ENCODE measurements at places on chromosomes 5 and 9.

DNA sequence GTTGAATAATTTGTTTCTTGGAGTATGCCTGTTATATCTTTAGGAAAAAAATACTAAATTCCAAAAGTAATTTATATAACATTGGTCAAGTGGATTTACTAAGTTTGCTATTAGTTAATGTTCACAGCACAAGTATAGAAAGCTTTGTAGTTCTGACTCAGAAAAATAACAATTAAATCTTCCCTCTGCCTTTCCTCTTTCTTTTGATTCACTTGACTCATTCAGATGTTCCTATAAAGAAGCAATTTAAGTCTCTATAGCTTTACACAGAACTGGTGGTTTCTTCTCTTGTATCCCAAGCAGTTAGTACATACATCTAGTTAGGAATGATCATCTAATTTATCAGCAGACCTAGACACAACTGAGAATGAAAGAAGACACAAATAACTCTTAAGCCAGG lies 4.5 kb upstream of the CDC42SE2 start:
- DNase-seq = no peak

DNA sequence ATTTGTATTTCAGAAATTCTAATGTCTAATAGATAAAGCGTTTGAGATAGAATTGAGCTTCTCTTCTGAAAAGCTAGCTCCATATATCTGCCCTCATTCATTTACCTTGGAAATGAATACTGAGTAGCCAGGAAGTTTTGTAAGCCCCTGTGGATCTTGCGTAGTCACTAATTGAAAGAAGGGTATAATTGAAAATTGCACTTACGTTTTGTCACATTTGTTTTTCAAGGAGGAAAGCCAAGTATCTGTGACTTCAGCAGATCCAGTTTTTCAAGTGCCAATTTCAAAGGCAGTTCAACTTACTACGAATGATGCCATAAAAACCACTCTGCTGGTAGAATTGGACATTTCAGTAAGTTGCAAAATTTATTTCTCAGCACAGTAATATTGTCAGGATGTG lies 14.0 kb downstream of the MTRR start:
- no peak for DNase-seq

- no peak for DNase-seq
These were observed 4.5 kb downstream of the RACK1 start for GRCh38 chr5:181239062-181239663.

GRCh38 chr9:131657037-131657377 lies 82.9 kb downstream of the RAPGEF1 start:
- DNase-seq = peak; percentile 70
